ENCODE measurements at places on chromosomes 2 and 18. TPM values are rescaled to one million over a fixed set of nuclear protein-coding genes. Genes with fewer than 3 reads are reported as not detected.

DNA sequence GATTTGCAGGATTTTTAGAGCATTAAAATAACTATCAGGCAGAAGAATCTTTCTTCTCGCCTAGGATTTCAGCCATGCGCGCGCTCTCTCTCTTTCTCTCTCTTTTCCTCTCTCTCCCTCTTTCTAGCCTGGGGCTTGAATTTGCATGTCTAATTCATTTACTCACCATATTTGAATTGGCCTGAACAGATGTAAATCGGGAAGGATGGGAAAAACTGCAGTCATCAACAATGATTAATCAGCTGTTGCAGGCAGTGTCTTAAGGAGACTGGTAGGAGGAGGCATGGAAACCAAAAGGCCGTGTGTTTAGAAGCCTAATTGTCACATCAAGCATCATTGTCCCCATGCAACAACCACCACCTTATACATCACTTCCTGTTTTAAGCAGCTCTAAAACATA, 137.0 kb downstream of the MEIS1 start:
- DNase-seq, result no peak

The MTA3 gene
- 36.7 TPM for total RNA-seq

DNA sequence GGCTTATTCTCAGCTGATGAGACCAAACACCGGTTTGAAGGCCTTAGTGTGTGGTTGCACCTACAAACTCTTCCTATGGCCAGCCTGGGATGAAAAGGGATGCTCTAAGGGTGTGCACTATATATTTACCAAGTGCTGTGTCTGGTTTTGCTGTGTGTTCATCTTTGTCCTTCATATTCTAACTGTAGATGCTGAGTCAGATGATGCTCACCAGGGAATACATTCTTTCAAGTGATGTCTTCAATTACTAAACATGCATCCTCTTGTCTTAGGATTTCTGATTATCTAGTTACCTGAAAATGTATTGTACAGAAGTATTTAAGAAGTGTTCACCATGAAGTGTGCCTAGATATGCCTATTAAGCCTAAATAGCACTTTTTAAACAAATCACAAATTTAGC, 1111.6 kb upstream of the ZEB2 start:
- DNase-seq, result no peak

The PASK gene
- 574 TPM for total RNA-seq

DNA sequence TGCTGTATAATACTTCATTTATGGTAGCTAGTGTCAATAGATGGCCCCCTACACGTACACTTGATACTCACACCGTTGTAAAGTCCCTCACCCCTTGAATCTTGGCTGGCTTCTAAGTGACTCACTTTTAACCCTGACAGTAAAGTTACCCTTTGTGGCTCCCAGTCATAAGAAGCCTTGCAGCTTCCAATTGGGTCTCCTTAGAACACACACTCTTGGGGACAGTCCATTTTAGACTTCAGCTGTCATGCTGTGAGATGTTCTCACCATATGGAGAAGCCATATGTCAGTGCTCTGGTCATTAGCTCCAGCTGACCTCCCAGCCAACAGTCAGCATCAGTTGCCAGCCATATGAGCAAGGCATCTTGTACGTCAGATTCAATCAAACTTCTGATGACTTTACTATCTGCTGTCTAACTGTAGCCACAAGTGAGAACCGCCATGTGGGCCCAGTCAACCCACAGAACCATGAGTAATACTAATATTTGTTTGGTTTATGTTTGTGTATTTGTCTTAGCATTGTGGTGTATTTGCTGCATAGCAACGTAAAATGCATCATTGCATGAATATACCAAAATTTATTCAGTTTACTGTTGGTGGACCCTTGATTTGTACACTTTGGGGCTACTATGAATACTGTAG, 68.3 kb downstream of the PTPN4 start:
- no peak for DNase-seq

The C2orf15 gene
- 3.9 TPM for total RNA-seq

- no peak for DNase-seq
Observed at GRCh38 chr18:79424008-79424565, 28.4 kb downstream of the NFATC1 start.

DNA sequence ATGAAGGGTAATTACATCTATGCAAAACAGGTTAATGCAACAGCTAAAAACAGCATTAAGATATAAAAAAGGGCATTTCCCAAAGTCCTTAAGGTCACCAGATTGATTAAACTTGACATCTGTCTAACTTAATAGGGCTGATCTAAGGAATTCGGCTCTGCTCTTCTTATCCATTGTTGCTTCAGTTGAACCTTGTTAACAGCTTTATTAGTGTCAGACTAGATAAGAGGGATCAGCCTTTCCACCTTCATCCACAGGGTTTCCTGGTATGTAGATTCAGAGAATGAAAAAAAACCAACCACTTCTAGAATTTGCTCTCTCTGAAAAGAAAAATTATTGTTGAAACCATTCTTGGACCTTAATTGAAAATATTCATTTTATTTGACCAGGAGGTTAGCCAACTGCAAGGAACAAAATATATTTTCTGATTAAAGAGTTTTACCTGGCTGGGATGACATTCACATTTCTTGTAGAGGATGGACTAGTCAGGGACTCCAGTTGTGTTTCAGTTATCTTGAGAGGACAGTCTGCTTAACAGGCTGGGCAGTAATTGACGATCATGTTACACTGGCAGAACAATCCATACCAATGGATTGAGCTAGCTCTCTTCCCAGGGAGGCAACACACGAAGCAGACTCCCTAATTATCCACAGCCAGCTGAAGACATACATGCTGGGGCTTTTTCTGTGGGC, 357.4 kb upstream of the ACVR2A start:
- no peak for DNase-seq

DNA sequence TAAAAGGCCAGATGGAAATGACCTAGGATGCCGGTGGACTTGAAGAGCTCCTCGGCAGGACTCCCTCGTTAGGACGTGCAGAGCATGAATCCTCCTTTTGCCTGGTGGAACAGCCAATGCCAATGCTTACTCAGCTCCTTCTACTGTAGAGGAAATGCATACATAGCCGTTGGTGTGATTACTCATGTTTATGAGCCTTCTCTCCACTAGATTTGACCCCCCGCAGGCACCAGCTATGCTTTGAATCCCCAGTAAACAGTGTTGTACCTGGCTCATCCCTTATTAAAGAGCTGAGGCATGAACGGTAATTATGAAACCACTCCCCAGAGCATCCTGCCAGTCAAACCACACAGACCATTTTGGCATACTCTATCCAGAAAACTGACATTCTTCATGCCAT, 172.8 kb downstream of the ANTXR1 start:
- DNase-seq, result no peak

Measured in naive thymus-derived CD8-positive, alpha-beta T cell (primary cell).